NCI-H2171 (cell line): ENCODE measurements at places on chromosomes 3 and 15.

DNA sequence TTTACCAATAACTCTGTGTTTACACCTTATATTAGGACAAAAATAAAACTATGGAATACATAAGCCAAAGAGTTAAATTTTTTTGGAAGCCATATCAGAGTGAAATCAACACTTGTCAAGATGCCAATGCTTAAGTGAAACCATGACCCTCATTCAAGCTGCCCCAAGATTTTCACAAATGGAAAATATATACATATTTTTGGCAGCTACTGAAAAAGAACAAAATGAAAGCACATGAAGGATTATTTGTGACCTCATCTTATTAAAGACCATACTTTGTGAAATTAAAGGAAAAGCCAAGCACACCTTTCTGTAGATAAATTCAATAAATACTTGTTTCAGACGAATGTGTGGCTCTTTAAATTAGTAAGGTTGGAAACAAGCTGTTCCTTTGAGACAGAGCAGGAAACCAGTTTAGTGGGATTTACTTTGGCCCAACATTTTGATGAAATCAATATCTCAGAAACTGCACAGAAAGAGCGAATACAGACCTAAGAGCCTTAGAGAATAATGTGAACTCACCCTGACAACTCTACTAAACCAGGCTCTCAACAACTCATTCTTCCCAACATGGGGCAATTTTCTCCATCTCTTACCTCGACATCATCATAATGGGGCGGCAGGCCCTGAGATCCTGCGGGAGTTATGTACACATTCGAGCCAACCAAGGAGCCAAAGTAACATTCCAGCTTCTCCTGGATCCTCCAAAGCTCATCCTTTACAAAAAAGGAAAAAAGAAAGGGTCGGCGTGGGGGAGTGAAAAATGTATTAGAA, 11.1 kb downstream of the RIOX2 start:
- no peak for DNase-seq

GRCh38 chr3:135239615-135239884, 444.5 kb downstream of the EPHB1 start:
- DNase-seq: no peak

- no peak for DNase-seq
Measured at GRCh38 chr15:47443839-47444238, 273.5 kb upstream of the SEMA6D start.

DNA sequence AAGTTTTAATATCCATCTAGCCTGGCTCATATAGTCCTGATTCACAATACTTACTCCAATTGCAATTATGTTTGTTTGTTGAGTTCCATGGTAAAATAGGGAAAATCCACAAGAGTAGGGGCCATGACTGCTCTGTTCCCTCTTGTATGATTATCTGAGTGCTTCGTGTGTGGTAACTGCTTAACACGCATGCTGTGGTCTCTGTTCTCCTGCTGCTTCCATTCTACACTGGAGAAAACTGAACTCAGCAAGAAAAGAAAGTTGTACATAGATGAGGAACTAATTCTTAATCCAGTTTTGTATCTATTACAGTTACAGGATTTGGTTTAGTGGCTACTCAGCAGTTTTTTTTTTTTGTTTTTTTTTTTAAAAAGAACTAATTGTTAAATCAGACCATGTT, 223.0 kb upstream of the SATB1 start:
- DNase-seq: no peak

GRCh38 chr3:16140116-16140893, 34.2 kb upstream of the GALNT15 start:
- DNase-seq: no peak

- no peak for DNase-seq
Measured at GRCh38 chr3:193884652-193885051, 251.3 kb upstream of the HES1 start.

DNA sequence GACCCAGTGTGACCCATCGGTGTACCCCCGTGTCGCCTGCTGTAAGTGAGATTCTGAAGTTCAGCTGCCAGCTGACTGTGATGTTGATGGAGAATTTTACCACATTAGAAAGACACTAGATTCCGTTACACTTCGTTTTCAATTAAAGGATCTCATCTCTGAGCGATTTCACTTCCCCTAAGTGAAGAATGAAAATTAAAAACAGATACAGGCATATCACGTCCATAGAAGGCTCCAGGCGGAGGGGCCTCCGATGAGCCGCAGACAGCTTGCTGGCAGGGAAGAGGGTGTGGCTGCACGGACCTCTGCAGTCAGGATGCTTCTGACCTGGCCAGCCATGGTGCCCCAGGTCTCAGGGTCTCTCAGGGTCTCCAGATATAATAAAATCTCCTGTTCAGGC, 6.6 kb upstream of the CPN2 start:
- DNase-seq: no peak

GRCh38 chr15:65916664-65917406, 47.5 kb downstream of the RAB11A start:
- DNase-seq: no peak

GRCh38 chr15:25789616-25789999, 73.5 kb downstream of the ATP10A start:
- DNase-seq: no peak

DNA sequence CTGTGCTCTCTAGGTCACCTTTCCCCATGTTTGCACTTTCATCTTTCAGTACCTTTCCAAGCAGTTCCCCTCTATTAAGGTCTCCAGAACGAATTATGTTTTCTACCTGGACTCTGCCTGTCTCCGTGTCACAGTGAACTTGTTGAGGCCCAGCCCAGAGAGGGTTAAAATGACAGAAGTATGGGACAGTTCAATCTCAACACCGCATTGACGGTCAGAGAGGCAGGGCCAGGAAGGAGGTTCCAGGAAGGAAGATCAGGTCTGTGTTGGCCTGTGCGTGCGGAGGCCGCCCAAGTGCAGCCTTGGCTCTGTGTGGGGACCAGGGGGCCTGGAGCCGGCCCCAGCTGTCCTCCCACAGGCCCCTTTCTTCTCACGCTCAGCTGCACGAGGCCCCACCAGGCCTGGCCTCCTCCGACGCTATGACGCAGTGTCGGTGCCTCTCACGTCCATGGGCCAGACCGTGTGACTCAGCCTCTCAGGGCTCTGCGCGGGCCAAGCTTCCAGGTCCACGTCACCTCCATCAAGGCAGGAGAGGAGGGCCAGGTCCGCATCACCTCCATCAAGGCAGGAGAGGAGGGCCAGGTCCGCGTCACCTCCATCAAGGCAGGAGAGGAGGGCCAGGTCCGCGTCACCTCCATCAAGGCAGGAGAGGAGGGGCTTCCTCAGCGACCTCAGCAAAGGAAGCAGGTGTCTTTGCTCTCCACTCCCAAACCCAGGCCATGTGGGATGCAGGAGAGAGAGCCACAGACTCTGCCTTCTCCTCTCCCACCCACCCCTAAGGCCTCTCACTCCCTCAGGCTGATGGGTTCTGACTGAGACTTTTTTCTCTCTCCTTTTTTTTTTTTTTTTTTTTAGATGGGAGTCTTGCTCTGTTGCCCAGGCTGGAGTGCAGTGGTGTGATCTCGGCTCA, 83.1 kb downstream of the CPN2 start:
- no peak for DNase-seq

GRCh38 chr3:123780656-123781055, 103.5 kb downstream of the MYLK start:
- DNase-seq: no peak

DNA sequence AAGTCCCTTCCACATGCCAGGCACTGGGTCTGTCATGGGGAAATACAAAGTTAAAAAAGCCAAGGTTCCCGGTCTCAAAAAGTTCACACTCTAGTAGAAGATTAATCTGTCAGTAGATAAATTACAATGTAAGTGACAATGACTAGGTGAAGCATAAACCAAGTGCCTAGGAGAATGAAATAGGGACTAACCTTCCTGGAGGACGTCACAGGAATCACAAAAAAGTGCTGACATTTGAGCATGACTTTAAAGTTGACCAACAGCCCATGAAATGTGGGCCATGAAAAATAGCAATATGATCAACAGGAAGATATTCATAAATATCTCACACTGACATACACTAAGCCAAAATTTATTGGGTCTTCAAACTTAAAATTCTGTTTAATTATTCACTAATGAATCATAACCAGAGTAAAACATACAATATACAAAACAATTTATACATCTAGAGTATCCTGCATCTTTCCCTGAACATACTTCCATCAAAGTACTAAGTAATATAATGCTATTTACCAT, 20.0 kb downstream of the COPS2 start:
- no peak for DNase-seq

DNA sequence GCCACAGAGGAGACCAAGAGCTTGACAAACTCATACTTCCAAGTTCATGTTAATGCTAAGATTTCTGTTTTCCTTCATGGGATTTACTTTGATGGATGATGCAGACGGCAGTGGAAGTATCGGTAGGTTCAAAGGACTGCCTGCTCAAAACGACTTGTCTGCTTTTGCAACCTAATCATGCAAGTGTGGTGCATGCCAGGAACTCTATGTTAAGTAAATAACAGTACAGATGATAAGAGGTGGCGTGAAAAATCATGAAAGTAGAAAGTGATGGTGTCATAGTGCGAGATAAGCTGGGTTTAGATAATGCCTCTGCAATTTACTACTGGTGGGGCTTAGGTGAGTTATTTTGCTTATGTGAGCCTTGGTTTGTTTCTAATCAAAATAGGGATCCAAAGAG, 14.7 kb upstream of the LMCD1 start:
- no peak for DNase-seq

GRCh38 chr3:94083261-94083660, 20.4 kb downstream of the NSUN3 start:
- DNase-seq: no peak

DNA sequence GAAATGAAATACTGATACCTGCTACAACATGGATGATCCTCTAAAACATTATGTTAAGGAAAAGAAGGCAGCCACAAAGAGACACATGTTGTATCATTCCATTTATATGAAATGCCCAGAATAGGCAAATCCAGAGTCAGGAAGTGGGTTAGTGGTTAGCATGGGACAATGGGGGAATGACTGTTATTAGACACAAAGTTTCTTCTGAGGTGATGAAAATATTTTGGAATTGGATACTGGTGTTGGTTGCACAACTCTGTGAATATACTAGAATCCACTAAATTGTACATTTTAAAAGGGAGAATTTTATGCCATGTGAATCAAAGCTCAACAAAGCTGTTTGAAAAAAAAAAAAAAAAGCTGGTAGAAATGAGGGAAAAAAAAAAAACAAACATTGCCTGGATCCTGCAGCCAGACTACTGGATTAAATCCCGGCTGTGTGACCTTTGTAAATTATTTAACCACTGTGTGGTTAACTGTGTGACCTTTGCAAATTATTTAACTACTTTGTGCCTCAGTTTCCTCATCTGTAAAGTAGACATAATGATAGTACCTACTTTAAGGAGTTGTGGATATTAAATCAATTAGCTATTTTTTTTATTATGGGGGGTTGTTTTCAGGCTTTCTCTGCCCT, 75.6 kb upstream of the PRICKLE2 start:
- DNase-seq: no peak

DNA sequence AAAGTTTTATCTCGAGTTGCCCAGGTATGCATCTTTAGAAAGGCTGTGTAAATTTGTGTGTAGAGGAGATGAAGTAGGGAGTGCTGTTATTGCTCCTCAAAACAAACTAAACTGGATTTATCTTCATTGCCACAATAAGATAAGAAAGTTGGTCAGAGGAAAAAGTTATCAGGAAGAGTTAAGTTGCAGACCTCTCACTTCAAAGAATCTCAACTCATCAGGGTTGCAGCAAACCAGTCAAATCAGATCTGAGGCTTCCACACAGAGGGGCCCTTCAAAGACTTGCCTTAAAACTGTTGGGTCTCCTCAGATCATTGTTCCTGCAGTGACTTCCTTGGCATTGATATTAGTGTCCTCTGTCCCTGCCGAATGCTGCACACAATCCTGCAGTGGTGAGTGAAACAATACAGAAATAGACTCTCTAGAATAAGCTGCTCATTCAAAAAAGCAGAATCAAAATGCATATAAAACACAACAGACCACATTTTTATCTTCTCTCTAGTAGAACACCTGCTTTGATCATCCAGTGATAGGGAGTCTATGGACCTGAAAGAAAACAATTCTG, 191.2 kb upstream of the CBLB start:
- no peak for DNase-seq

DNA sequence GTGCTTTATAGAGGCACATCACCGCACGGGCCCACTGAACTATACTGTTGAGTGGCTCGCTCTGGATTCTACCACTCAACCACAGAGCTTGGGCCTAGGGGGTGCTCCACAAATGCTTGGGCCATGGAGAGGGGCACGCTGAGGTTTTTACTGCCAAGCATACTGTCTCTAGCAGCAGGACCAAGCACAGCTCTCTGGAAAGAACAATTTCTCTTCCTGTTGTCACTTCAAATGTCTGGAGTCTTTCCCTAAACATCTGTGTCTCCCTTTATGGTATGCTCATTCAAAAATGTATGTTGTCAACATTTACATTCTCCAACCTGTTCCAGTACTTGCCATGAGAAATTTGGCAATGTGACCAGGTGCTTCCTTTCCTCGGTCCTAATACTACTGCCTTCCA, 114.7 kb upstream of the TPM1 start:
- DNase-seq: no peak

DNA sequence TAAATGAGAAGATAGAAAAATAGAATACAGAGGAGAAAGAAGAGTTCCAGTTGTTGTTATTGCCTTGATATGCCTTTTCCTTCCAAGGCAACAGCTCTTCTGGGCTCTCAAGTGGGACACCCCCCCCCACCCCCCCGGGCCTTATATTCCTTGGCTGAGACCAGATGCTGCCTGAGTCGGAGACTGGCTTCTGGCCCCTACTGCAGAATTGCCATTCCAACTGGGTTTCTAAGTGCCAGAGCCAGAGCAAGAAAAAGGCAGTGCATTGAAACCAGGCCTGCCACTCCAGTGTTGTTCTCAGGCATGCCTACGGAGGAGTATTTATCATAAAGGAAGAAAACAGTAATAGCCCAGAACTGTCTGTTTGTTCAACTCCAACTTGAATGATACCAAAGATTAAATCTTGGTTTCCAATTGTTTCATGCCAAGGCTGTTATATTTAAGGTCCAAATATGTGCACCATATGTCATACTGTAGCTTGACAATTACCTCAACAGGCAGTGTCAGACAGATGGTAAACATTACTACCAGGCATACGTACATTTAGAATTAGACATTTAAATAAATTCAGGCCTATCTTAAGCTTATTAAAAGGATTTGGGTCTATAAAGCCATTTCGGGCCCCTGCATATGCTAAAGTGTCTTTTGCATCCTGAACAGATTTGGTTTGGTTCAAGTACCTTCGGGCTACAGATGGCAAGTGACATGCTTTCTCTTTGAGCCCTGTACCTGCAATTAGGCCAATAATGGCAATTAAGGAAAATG, 209.9 kb upstream of the SEMA6D start:
- DNase-seq: peak; percentile 77

DNA sequence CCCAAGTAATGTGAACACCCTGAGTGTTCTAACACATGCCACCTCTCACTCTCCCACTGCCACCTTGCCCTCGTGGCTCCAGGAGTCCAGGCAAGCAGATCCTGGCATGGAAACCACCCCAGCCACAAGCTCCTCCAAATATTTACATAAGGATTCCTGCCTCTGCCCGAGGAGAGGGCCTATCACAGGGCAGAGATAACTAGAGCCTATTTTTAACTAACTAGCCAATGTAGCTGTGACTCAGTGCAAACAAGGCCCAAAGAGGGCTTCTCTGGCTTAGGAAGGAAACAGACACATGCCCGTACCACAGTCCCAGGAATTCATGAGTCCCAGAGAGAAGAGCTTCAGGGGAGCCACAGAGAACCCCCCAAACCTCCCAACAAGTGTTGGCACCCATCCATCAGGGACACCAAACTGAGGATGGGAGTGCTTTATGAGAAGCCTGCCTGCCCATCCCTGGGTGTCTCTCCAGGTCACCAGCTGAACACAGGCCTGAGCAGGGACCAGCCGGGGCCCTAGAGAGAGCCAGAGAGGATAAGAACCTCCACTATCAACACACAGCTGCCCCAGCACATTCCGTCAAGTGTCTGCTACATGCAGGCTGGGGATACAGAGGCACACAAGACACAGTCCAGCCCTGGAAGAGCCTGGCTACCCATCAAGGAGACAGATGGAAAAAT, 9.2 kb downstream of the FYCO1 start:
- no peak for DNase-seq
